Right lung (tissue), 10 donors: ENCODE measurements at places on chromosomes 2 and 18.

GRCh38 chr2:133530645-133531044 lies 37.6 kb downstream of the NCKAP5 start:
- no peak for DNase-seq

- DNase-seq: no peak
Measured at GRCh38 chr2:170836027-170836426, 19.3 kb downstream of the GAD1 start.

GRCh38 chr2:2909086-2910035 lies 468.3 kb downstream of the EIPR1 start:
- DNase-seq: no peak

DNA sequence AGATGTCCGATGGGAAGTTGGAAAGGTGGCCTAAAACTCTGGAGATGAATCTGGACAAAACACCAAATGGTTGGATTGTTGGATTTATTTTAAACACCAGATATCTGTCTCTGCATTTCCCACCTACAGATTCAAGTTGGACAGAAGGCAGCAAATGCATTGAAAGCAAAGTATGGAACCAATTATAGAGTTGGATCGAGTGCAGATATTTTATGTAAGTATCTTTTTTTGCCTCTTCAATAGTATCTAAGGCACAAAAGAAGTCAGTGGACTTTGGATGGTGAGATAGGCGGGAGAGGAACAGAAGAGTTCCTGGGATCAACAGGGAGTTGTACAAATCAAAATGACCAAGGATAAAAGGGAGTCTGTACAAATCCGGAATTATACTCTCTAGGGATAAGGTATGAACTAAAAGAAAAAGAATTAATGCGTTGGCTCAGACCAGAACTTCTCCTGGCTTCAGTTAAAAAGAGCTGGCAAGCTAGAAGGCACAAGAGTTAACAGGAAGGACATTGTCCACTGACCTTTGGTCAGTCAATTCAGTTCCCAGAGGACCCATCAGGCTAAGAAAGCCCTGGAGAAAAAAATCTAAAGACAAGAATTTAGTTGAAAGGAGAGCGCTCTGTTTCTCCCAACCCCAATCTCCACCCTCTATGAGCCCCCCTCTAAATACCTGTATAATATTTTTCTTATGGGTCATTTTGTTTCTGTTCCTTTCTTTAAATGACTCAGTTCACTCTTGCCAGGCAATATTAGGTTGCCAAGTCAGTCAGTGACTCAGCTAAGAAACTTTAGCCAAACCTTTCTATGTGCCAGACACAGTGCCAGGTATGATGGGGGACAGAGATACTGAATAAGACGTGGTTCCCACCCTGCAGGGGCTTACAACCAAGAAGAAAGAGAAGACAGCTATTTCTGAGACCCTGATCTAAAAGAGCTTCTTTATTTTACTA lies 29.1 kb downstream of the CPO start:
- DNase-seq: no peak

DNA sequence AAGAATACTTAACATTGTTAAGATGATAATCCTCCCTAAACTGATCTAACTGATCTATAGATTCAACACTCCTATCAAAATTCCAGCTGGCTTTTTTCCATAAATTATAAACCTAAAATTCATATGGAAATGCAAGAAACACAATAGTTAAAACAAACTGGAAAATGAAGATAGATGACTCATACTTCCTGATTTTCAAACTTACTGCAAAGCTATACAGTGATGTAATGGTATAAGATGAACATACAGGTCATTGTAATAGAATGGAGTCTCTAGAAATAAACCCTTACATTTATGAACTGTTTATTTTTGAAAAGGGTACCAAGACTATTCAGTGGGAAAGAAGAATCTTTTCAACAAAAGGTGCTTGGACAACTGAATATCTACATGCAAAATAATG lies 32.3 kb downstream of the UBXN4 start:
- DNase-seq: no peak
